T-helper 1 cell treated with Interleukin-12 subunit alpha and Interleukin-12 subunit beta and Interleukin-4 antibody, amounts not matched to agents 30 ng/mL and 1 ng/mL, for 36 hours (primary cell): ENCODE measurements at places on chromosomes 3 and 15. TPM values are rescaled to one million over a fixed set of nuclear protein-coding genes. Genes with fewer than 3 reads are reported as not detected.

ADAMTS9 gene
- total RNA-seq: not detected in 2 replicates

SLC12A1 gene
- not detected in 2 replicates for total RNA-seq

RBPMS2 gene
- not detected in 2 replicates for total RNA-seq

GNB4 gene
- 15.4 and 16.5 TPM in 2 replicates for total RNA-seq
